ENCODE measurements at places on chromosomes 12 and 14. TPM values are rescaled to one million over a fixed set of nuclear protein-coding genes. Genes with fewer than 3 reads are reported as not detected.

DNA sequence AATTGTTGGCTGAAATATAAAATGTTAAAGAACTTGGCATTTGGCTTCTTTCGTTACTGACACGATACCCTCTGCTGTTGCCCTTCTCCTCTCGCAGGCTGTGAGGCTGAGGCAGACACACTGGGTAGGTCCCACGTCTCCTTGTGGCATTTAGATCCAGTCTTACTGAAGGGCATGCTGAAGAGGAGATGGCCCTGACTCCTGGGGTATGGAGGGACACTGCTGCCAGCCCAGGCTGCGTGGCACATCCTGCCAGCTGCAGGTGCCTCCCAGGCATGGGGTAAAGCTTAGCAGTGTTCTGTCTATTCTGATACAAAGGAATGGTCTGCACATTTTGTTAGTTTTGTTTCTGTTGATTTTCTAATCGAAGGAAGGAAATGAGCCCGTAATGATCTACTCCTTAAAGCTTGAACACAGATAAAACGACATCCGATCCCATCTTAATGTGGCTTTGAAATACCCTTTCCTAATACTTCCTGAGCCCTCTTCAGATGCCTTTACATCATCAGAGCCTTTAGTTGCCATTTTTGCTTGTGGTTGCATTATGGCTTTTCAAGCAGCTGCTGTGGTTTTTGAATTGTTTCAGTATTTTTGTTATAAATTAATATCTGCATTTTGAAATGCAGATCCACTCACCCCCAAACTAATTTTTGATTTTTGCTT is 61.1 kb downstream of the WDR20 start:
- DNase-seq: no peak

- no peak for DNase-seq
Measured at GRCh38 chr14:101249676-101250036, 311.6 kb upstream of the DIO3 start.

DNA sequence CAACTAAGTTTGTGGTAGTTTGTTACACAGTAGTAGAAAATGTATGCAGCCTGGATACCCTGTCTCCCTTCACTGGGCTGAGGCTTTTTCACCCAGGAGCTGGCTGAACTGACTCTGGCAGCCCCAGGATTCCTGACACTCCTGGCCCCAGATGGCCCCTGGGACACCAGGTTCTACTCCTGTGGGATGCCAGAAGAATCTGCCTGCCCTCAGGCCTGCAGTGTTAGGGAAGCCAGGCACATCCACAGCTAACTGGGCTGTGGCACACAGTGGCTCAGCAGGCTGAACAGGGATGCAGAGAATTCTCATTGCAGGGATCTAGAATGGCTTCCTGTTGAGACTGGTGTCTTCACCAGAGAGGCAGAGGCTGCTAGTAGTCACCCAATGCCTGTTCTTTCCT is 8.5 kb downstream of the IFI27 start:
- DNase-seq: no peak

- no peak for DNase-seq
Measured at GRCh38 chr12:118166946-118167345, 31.0 kb downstream of the PEBP1 start.

GRCh38 chr14:68546839-68547238 is 246.0 kb downstream of the ZFP36L1 start:
- DNase-seq: no peak

DNA sequence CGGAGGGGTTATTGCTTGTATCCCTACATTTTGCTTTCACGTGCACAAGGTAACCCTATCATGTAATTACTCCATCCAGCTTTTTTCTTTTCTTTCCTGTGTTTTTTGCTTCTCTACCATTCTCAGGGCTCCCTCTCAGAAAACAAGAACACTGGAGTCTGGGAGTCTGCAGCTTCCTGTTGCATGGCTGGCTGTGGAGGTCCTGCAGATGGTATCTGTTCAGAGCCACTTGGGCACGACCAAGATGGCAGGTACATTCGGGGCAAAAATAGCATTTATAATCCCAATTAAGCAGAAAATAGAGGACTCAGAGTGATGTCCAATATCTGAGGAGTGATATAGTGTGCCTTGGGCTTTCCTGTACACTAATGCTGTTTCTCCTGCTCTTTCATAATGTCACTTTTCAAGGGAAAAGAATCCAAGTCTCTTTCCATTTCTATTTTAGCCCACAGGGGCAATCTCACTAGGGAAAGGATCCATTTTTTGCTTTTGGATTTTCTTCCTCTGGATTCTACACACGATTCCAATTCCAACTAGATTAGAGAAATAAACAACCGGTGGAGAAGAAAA is 3.2 kb upstream of the NUMB start:
- no peak for DNase-seq

DNA sequence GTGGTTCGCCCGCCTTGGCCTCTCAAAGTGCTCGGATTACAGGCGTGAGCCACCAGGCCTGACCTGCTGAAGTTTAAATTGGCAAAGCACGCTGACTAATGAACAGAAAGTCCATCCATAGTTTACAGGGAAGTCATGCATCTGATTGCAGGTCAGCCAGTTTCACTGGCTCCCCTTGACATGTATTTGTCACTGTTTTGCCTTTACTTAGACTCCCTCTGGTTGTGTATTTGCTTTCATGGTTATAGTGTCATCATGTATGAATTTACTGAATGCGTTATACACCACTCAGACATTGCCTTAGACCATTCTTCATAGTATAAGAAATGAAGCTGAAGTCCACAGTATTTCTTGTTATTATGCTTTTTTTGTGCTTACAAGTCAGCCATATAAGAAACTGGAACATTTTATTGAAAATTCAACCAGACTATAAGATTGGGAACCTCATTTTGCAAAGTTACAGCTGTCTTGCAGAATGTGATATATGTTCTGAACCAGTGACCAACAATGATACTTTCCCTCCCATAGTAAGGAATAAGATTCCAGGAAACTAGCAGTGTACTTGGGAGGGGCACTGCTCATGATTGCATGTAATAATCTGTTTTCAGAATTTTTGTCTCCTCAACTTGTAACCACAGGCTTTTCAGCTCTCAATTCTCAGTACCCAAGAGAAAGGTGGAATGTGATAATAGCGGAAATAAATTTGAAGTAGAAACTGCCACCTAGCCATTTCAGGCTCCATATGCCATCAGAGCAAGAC is 51.9 kb upstream of the ATF7IP start:
- no peak for DNase-seq

- no peak for DNase-seq
Measured at GRCh38 chr14:103436533-103436932, 51.3 kb downstream of the MARK3 start.

DNA sequence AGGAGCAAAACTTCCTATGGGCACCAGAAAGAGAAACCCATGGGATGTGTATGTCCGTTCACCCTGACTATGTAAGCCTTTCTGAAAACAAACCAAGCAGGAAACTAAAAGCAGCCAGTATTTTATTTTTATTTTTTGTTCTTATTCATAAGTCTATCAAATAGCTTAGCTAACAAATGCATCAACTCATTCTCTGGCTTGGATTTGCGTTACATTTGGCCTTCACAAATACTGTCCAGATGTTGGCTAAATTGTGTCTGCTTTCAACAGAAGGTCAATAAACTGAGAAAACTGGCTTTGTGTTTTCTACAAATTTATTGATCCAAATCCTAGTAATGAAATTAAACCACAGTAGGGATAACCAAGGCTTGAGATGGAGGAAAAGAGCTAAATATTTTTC is 379.0 kb downstream of the NOVA1 start:
- no peak for DNase-seq

GRCh38 chr12:108842361-108842760 is 15.0 kb downstream of the SSH1 start:
- no peak for DNase-seq

DNA sequence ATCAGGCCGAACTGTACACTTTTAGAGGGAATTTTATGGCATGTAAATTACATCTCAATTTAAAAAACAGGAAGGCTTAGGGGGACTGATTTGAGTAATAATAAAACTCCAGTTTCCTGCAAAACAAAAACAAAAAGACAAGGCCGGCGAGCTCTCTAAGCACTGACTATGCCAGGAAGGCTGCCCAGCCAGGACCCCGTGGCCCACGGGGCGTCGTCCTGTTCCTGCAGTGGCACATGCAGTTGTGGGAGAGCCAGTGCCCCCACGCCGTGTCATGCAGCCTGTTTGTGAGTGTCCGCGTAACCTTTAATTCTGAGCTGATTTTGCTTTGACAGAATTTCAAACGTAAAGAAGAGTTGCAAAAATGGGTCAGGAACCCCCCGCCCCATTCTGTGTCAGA is 10.5 kb downstream of the XRCC3 start:
- DNase-seq: no peak

SOAT2 gene
- not detected for total RNA-seq

TAS2R46 gene
- 0.17 TPM for total RNA-seq

KRT82 gene
- not detected for total RNA-seq

KRT81 gene
- 178 TPM for total RNA-seq

ZC2HC1C gene
- total RNA-seq: 1.9 TPM

TUBA1A gene
- 1,025 TPM for total RNA-seq

KLRG1 gene
- 0.65 TPM for total RNA-seq

TC2N gene
- 3.0 TPM for total RNA-seq

ITFG2 gene
- 35.1 TPM for total RNA-seq

GALNT16 gene
- total RNA-seq: 0.35 TPM

Measured in epithelial cell of proximal tubule (primary cell).